ENCODE measurements at places on chromosomes 2 and 18.

DNA sequence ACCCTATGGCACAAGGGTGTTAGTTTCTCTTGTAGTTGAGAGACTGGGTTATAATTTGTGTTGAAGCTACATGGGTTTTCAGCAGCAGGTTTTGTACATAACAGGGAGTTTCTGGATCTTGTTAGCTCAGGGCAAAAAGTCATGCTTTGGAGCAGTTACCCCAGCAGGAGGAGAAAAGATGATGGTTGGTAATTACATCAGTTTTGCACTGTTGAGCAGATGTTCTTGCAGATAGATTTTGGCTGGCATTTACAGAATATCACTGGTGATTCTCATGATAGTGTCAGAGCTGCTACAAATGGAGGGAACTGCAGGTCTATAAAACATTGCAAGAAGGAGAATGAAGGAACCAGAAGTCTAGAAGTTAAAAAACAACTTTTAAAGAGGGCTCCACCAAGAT is 215.2 kb upstream of the ATP5MC3 start:
- no peak for DNase-seq

DNA sequence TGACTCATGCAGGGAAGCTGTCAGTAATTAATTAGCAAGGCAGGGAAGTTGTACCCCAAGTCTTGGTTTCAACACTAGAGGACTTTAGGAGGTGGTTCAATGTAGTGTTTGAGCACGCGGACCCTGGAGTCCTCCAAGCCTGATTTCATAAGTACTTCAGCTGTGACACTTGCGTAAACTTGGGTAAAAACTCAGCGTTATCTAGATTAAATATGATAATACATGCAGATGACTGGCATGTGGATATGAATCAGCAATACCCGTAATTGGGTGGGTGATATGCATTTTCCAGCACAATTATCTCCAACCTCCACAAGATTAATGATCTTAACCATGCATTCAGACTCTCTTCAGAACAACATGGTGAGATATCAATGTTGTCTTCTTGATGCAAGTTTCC is 5.2 kb downstream of the UGT1A7 start:
- no peak for DNase-seq

DNA sequence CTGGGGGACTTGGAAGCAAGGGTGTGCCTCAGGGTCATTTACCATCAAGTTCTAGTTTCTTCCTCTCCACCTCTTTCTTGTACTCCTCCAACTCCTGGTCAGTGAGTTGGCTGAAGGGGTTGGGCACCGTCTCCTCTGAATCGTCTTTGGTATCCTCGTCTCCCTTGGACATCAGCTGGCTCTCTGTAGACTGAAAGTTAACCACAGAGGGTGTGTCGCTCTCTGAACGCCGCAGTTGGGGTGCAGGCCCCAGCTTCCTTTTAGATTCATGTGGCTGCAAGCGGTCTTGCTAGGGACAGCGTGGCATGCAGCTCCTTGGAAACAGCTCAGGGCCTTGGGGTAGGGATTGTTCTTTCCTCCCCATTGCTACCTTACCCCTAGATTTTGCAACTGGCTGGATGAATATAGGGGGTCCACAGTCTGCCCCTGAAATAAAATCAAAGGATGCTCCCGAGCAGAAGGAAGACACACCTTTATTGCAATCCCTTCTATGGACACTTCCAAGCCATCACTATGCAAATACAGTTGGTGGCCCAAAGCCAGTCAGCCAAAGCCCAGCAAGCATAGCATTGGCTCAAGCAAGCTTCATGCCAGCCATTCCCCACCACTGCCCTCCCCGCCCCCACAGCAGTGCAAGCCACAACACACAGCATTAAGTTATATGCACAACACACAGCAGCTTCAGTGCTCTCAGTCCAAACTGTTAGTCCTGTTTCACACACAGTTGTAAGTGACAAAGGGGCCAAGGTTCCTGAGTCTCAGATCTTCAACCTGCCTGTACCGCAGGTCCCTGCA is 93.2 kb downstream of the ADD2 start:
- no peak for DNase-seq

GRCh38 chr2:138676619-138677021 is 103.6 kb downstream of the NXPH2 start:
- DNase-seq = no peak

DNA sequence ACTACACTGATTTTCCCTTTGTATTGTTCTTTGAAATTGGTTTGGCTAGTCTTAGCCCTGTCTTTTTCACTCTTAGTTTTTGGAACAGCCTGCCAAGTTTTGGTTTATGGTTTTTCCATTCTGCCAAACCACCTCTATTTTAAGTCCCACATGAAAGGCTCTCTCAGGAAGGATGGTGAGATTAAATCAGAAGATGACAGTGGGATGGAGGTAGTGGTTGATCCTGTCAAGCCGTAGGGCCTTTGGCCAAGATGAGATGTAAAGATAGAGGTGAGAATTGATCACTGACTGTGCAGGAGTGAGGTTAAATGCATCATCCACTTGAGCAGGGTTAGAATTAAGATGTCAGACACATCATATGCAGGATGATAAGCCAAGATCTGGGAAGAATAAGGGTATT is 948.5 kb downstream of the SLC4A3 start:
- no peak for DNase-seq

- DNase-seq = no peak
These were observed 318.7 kb downstream of the GBX2 start for GRCh38 chr2:235849489-235849888.

DNA sequence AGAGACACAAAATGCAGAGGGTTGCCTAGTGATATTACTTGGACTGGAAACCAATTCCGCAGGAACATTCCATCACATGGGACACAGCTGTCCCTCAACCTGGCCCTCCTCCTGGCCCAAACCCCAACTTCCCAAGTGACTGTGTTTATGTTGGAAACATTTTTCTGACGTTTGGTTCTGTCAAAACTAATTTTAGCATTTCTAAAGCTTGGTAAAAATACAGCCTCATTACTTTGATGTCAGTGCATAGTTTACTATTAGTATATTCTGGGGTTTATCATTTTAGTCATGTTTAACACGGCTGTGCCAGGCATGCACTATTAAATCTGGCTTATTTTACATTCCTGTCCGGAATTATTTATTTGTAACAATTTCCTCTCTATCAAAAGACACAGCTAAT is 69.9 kb downstream of the GLI2 start:
- no peak for DNase-seq

Measured in muscle of arm (tissue), 14 donors.